Activated CD8-positive, alpha-beta memory T cell treated with anti-CD3 and anti-CD28 coated beads, Interleukin-2, amount 50 U/mL, for 48 hours (primary cell): ENCODE measurements at places on chromosomes 1 and 21.

- DNase-seq = no peak
These were observed 344.1 kb upstream of the VAMP3 start for GRCh38 chr1:7426780-7427604.

GRCh38 chr1:34928066-34928696 is 1.3 kb downstream of the DLGAP3 start:
- DNase-seq = no peak

GRCh38 chr1:53129891-53130597 is 12.4 kb downstream of the SLC1A7 start:
- DNase-seq = no peak

DNA sequence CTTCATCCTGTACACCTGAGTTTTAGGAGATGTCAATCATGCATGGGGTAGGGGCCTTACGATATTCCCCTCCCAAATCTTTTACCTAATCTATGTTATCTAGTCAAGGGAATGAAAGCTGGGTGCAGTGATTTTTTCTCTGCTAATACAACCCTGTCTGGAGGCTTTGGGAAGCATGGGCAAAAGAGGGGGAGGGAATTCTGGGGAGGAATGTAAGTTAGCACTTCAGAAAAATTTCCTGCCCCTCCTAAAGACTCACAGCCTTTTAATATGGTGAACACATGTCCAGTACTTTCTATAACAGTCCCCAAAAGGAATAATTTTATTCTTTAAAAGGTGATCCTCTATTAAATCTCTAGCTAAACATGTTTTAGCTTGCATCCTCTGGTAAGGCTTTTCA is 25.6 kb upstream of the PRELP start:
- no peak for DNase-seq

GRCh38 chr1:115650961-115651360 is 9.2 kb downstream of the VANGL1 start:
- no peak for DNase-seq

- DNase-seq = no peak
These were observed 81.6 kb upstream of the ACTL8 start for GRCh38 chr1:17673329-17674072.

DNA sequence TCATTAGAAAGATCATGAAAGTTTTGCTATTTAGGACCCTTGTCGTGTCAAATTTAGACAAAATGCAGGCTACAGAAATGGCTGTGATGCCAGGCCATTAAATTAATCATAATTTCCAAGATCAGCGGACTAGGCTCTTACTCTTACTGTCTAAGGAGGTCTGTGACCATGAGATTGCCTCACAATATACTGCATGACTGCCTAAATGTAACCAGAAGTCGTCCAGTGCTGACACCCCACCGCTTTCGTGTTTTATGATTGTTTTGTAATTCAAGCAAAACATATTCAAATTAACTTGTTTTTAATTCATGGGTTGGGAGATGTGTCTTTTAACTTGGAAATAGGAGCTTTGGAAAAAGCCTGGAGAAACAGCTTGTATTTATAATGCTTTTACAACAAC is 947.5 kb downstream of the BRINP3 start:
- DNase-seq = no peak
